ENCODE measurements at places on chromosomes 11 and 22.

DNA sequence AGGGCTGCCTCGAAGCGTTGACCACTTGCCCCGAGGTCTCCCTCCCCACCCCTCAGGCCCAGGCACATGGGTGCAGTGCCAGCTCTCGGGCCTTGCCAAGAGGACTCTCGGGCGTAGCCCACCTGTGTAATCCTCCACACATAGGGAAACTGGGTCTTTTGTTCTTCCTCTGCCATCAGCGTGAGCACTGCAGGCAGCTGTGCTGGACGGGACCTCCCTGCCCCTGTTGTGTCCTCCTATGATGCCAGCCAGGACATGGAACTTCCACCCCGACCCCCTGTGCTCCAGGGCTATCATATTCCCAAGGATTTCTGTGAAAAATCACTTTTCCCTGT, 66.4 kb downstream of the PARVB start:
- no peak for DNase-seq

DNA sequence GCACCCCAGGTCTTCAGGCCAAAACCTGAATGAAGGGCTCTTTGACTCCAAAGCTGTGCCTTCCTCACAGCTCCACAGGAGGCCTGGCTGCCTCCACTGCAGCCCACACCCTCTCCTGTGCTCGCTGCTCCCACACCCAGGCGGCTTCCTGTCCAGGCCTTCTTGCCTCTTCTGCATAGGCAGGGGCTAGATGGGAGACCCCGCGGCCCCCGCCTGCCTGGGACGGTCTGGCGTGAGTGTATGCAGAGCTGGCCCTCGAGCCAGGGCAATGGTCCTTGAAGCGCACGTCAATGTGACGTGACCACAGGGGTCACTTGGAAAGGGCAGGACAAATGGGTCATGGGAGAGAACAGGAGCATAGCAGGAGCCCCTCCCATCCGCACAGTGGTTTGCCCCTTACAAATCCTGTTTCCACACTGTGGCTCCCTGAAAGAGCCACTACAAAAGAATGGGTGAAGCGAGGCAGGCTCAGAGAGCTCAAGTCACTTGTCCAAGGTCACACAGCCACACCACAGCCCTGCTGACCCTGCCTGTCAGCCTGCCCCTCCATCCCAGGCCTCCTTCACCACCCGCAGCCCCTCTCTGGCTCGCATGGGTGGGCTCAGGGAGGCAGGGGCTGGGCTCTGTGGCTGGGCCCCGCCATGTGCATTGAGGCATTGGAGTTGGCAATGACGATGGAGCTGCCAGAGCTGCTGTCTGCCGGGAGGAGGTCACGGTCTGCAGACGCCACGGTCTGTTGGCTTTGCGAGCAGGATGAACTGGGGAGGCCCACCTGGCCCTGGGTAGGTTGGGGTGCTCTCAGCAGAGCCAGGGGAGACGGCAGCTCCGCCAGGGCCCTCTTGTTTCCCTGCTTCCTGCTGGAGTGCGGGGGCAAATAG, 71.2 kb upstream of the WNT11 start:
- DNase-seq, result no peak

DNA sequence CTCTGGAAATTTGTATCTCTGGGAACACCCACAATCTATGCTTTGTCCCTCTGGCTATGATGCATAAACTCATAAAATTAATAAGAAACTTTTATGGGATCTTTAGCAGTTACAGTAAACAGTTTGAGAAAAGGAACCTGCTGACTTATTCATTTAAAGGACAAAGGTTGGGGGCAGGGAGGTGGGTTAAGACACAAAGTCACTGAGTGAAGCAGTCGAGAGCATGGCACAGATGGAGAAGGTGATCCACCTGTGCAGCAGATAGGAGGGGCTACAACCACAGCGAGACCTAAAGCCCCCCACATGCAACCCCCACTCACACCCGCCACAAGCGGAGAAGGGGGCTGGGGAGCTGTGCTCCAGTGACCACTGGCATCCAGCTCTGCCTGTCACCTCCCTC, 45.0 kb downstream of the SMCO4 start:
- DNase-seq, result no peak

GRCh38 chr22:28333088-28333487, 346.6 kb downstream of the TTC28 start:
- DNase-seq, result no peak
